NCI-H1930 (cell line): ENCODE measurements at places on chromosomes 2 and 18.

DNA sequence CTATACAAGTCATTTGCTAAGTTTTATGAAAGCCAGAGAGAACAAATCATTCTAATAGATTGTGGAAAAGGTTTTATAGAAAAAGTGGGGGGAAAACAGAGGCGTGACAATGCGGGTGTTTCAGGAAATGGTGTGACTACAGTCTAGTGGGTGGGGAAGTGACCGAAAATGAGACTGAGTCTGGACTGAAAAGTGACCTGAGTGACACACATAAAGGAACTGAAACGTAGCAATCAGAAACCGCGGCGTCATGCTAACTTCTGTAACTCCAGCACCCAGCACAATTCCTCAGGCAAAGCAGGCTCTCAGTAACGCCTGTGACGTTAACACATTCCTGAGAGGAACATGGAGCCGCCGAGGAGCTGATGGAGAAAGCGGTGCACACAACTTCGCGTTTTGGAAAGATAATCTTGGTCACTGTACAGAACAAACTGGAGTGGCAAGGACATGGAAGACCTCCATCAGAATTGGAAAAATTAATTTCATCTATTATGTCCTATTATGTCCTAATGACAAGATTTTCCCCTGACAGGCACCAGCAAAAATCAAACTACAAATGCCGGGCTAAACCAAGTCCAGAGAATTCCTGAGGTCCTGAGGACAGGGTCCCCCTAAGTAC is 1.4 kb upstream of the CD226 start:
- DNase-seq, result no peak

DNA sequence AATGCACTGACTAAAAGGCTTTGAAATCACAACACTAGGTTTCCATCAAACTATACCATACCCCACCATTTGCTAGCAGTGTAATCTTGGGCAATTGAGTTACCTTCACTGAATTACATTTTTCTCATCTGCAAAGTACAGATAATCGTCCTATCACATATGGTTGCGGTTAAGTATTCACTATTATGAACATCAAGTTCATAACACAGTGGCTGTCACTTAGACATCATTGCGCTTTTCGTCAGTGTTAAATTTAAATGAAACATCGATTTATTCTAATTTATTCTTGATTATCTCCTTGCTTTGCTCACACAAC is 505.9 kb downstream of the CPS1 start:
- DNase-seq, result no peak

GRCh38 chr18:12843420-12844350 is 40.4 kb downstream of the PTPN2 start:
- DNase-seq, result no peak

DNA sequence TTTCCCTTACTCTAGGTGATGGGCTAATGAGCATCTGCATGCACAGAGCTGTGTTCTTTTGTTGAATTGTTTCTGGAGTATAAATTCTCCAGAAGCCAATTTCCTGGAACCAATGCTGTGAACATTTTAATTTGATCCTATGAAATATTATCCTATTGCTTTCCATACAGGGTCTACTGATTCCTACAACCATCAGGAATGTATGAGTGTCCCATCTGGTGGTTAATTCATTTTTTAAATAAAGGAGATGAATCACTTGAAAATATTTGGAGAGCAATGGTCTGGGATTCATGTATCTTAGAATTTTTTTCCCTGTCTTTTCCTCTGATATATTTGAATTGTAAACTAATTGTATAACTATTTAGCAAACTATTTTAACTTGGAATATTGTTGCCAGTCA is 14.0 kb downstream of the KIF5C start:
- no peak for DNase-seq

DNA sequence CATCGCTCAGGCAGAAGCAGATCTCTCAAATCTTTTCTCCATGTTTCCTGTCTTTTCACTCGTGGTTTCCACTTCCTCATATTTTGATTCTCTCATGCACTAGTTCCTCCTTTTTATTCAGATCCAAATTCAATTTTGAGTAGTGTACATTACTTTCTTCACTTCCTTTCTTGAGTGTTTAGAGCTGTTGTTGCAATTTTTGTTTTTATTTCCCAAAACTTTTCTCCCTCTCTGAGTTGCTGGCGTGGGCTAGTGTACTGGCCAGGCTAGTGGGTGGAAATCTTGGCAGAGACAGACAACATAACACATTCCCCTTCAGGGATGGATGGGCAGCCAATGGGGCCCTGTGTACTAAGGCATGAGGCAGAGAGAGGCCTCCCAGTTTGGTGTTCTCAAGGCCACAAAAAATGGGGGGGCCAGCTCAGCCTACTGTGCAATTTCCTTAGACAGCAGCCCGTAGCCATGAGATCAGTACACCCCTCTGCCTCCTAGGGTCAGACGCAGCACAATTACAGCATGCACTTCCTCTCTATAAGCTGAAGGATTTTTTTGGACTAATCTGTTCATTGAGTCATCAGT is 145.1 kb upstream of the PID1 start:
- no peak for DNase-seq

GRCh38 chr2:120497261-120497977 is 151.5 kb downstream of the INHBB start:
- DNase-seq, result no peak

GRCh38 chr2:15122915-15123314 is 438.2 kb downstream of the NBAS start:
- no peak for DNase-seq

GRCh38 chr2:121836611-121837010 is 81.2 kb downstream of the TSN start:
- DNase-seq, result no peak

- DNase-seq, result no peak
Observed at GRCh38 chr2:128438091-128438490, 119.4 kb upstream of the HS6ST1 start.

DNA sequence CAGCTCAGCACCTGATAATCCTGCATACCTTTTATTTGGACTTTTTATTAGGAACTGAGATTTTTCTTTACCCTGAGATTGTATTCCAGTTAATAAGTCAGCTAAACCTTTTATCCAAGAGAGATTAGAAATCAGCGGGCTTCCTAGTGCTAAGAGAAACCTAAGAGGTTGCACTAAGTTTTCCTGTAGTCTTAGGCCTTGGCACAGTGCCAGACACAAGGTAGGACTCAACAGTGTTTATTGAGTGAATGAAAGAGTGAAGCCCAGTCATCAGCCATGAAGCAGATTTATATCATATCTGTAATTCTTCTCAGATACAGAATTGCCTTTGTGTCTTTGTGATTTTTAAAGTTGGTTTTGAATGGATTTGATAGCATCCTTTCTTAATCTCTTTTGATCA is 13.6 kb downstream of the OTX1 start:
- DNase-seq, result no peak

- no peak for DNase-seq
Observed at GRCh38 chr18:12770469-12771219, 67.8 kb downstream of the PSMG2 start.

- no peak for DNase-seq
Observed at GRCh38 chr2:50691513-50691912, 340.4 kb downstream of the NRXN1 start.

GRCh38 chr18:58682429-58683069 is 11.3 kb downstream of the MALT1 start:
- DNase-seq, result no peak

DNA sequence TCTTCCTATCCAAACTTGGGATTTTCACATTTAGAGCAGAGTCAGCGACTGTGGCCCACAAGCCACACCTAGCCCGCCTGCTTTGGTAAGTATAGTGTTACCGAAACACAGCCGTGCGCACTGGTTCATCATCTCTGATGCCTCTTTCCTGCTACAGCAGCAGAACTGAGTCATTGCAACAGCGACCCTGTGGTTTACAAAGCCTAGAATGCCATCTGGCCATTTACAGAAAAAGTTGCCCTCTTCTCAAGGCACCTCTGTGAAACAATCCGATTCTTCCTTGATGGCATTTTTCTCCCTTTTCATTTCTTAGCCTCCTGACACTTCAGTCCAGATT is 10.7 kb upstream of the IAH1 start:
- DNase-seq, result no peak

DNA sequence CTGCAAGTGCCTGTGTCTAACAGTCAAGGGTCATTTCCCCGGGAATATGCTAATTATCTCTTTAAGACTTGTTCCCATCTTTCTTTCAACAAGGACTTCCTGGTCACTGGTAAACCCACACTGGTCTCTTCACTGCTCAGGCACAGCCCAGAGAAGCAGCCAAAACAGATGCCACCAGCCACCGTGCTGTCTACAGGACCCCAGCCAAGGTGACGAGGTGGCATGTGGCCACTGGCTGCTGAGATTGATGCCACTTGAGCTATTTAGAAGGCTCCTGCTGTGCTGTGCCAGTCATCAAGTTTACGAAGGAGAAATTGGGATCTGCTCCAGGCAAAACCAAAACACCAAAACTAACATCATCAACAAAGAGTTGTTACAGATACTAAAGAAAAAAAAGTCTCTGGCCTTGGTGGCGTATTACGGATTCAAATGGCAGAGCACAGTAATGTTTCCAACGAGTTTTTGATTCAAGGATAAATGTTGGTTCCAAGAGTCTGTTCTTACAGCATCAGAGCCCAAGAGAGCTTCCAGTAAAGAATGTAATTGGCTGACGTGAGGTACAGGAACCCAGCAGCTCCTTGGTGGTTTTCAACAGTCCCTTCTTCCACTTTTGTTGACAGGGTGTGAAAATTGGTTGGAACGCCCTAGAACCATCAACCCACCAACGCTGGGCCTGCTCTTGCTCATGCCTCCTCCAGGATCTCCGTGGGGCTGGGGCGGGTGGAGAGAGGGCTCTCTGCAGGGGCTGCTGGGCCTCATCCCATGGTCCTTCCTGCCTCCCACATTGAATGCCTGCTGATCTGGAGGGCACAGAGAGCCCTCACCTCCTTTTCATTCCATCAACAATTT is 63.7 kb upstream of the ZCCHC2 start:
- DNase-seq, result no peak

DNA sequence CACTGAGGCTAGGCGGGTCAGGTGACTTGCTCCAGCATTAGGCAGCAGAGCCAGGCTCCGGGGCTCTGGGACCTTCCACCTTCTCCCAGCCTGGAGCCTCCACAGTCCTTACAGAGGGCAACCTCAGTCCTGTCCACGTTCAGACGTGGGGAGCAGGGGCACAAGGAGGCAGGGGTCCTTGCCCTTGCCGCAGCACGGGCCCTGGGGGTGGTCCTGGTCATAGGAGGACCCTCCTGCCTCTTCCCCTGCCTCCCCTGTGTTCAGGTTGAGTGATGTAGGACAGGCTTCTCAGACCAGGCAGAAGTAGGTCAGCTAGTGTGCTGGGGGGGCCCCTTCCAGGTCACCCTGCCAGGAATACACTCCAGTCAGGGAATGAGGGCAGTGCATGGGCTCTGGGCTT is 5.4 kb upstream of the ARHGEF4 start:
- DNase-seq, result no peak

GRCh38 chr18:11991021-11991795 is 9.9 kb downstream of the IMPA2 start:
- DNase-seq, result no peak

DNA sequence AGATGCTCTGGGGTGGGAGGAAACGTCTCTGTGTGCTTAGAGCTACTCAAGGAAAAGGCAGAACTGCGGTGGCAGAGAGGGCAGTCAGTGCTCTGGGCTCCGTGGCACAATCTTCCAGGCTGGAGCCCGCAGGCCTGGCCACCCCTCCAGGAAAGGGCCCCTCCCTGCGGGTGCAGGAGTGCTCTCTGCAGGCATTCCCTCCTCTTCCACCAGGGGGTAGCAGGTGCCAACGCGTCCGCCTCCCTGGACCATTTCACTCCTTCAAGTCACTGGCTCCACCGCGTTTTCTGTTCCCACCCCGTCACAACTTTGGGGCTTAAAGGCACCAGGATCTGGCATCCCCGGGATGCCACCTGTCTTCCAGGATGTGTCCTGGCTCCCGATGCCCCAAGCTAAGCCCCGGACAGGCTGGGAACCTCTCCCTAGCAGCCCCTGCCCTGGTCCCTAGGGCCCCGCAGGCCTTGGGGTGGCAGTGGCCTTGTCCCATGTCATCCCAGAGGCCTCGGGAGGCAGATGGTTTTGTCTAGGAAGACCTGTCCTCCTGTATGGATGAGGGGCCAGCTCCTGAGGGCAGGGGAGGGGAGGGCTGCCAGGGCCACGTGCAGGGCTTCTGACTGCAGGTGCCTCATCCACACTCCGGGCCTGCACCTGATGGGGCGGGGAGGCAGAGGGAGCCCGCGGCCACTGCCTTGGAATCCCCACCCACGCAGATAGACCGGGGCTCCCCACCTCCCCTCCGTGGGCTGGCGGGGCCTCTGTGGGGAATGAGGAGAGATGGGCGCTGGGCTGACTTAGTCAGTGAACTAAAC is 26.4 kb downstream of the KCNIP3 start:
- DNase-seq, result no peak

- DNase-seq, result no peak
Observed at GRCh38 chr2:168169097-168169745, 78.2 kb downstream of the STK39 start.

DNA sequence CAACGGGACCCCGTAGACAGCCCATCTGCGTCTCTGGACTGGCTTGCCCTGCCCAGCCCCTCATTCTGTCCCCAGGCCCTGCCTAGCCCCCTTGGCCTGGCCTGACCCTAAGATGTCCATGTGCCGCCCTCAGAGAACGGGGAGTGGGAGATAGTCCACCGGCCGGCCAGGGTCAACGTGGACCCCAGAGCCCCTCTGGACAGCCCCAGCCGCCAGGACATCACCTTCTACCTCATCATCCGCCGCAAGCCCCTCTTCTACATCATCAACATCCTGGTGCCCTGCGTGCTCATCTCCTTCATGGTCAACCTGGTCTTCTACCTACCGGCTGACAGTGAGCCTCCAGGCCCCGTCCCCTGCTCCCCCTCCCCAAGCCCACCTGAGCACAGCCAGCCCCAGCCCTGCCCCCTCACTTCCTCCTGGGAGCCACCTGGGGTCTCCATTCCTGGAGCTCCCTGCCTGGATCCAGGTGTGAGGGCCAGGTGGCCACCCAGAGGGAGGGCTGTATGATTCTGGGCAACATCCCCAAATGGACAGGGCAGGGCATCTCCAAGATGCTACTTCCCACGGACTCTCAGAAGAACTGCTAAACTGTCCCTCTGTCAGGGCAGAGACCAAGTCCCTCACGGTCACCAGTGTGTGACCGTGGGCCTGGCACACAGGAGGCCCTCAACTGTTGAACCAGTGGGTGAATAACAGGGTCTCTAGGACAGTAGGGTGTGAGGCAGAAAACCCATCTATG is 4.0 kb downstream of the CHRND start:
- DNase-seq, result no peak

GRCh38 chr2:140465301-140465700 is 1665.5 kb downstream of the LRP1B start:
- DNase-seq, result no peak

- DNase-seq, result no peak
Observed at GRCh38 chr2:118980573-118980972, 38.6 kb downstream of the MARCO start.

GRCh38 chr2:235639428-235639773 is 145.6 kb downstream of the AGAP1 start:
- no peak for DNase-seq

- no peak for DNase-seq
Observed at GRCh38 chr18:46096651-46097300, 1.3 kb downstream of the ATP5F1A start.
